ENCODE measurements at places on chromosomes 12 and 14. TPM values are rescaled to one million over a fixed set of nuclear protein-coding genes. Genes with fewer than 3 reads are reported as not detected.

The SCN8A gene
- polyA plus RNA-seq, result 0.21 TPM

The APEX1 gene
- 128 TPM for polyA plus RNA-seq

The MDP1 gene
- 48.8 TPM for polyA plus RNA-seq

The PLEK2 gene
- polyA plus RNA-seq, result 22.0 TPM

The ANGEL1 gene
- polyA plus RNA-seq, result 12.2 TPM

The KLRG1 gene
- polyA plus RNA-seq, result 5.2 TPM

The KRT75 gene
- 6.8 TPM for polyA plus RNA-seq

The HCAR2 gene
- polyA plus RNA-seq, result 4.3 TPM

The SBNO1 gene
- 7.7 TPM for polyA plus RNA-seq

The CCDC197 gene
- polyA plus RNA-seq, result not detected

The ASPG gene
- 5.5 TPM for polyA plus RNA-seq

The OR4E2 gene
- 0.07 TPM for polyA plus RNA-seq

The VASH1 gene
- polyA plus RNA-seq, result 6.1 TPM

The HNF1A gene
- 0.09 TPM for polyA plus RNA-seq

The MYG1 gene
- polyA plus RNA-seq, result 57.9 TPM

The SYNJ2BP gene
- 11.9 TPM for polyA plus RNA-seq

The TGFB3 gene
- 21.0 TPM for polyA plus RNA-seq

The KRT83 gene
- polyA plus RNA-seq, result 1.0 TPM

The PTPRR gene
- polyA plus RNA-seq, result 0.21 TPM

The RNASE1 gene
- polyA plus RNA-seq, result 491 TPM

The RNU4-1 gene
- not detected for polyA plus RNA-seq

The EML1 gene
- polyA plus RNA-seq, result 1.7 TPM

The FOXM1 gene
- polyA plus RNA-seq, result 3.5 TPM

The AQP6 gene
- under 0.01 TPM for polyA plus RNA-seq

The DNAJC22 gene
- polyA plus RNA-seq, result 0.27 TPM

The NKX2-1 gene
- polyA plus RNA-seq, result 0.02 TPM

The SERPINA3 gene
- 120 TPM for polyA plus RNA-seq

The SYNE2 gene
- polyA plus RNA-seq, result 52.3 TPM

The CLEC4A gene
- 9.2 TPM for polyA plus RNA-seq

The TAS2R10 gene
- 0.21 TPM for polyA plus RNA-seq

The ACSM4 gene
- not detected for polyA plus RNA-seq

The AGAP2 gene
- polyA plus RNA-seq, result 15.5 TPM

All from thymus (tissue), 14 donors.